ENCODE measurements at places on chromosomes 12 and 14.

DNA sequence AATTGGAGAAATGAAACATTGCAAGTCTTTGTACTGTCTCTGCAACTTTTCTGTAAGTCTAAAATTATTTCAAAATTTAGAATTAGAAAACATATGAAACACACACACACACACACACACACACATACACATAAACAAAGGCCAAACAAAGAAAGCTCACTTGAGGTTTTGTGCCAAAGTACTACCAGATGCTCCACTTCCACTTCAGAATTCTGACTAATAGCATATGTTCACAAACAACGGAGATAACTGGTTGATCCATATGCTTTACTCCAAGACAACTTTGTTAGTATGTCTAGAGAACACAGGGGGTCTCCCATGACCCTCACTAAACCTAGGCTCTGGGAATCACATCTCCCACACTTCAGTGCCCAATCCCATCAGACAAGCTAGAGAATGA is 133.8 kb upstream of the CLEC14A start:
- H3K4me3 ChIP-seq, result no peak overlapping the region
- H3K27me3 ChIP-seq, result no peaks in the 10 kb centered on the region
- H3K4me1 ChIP-seq, result no peaks in the 10 kb centered on the region
- no peak overlapping the region for H3K27ac ChIP-seq
- DNase-seq, result no peak

- H3K4me3 ChIP-seq, result peak overlapping the region; percentile 81
- peak overlapping the region; percentile 10 for H3K27ac ChIP-seq
- H3K27me3 ChIP-seq, result no peaks in the 10 kb centered on the region
- H3K4me1 ChIP-seq, result peaks cover 9% of the 10 kb centered on the region
- no peaks in the 10 kb centered on the region for H3K36me3 ChIP-seq
These were observed 51.1 kb downstream of the GTF2A1 start for GRCh38 chr14:81169711-81170103.

DNA sequence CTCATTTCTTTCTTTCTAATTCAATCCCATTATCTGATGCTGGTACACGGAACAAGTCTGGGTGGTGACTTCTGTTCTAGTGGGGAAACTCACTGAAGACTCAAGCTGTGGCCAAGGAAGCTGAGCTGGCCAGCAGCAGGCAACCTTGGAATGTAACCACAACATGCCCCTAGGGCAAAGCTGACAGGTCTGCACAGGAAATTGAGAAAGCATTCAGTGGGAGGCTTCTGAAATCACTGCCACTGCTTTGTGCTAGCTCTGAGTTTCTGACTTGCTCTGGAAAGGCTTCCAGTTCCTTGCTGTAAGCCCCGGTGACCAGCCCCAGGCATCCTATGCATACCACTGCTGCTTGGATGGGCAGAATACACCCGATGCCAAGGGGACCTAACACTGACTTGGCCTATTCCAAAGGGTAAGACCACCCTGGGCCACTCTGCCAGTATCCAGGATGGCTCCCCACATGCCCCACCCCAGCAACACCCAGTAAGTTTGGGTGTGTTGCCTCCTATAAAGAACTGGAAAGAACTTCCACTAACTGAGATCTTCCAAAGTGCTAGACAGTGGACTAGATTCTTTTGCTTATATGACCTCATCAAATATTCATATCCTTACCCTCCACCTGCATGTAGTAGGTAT is 84.5 kb upstream of the CDKN3 start:
- H3K36me3 ChIP-seq, result no peaks in the 10 kb centered on the region
- no peak overlapping the region for H3K4me3 ChIP-seq
- peaks cover 32% of the 10 kb centered on the region for H3K4me1 ChIP-seq

GRCh38 chr14:94123868-94124267 is 5.5 kb downstream of the IFI27L2 start:
- H3K27ac ChIP-seq, result no peak overlapping the region
- H3K4me3 ChIP-seq, result no peak overlapping the region
- peaks cover 7% of the 10 kb centered on the region for H3K4me1 ChIP-seq
- H3K36me3 ChIP-seq, result no peaks in the 10 kb centered on the region
- DNase-seq, result no peak

DNA sequence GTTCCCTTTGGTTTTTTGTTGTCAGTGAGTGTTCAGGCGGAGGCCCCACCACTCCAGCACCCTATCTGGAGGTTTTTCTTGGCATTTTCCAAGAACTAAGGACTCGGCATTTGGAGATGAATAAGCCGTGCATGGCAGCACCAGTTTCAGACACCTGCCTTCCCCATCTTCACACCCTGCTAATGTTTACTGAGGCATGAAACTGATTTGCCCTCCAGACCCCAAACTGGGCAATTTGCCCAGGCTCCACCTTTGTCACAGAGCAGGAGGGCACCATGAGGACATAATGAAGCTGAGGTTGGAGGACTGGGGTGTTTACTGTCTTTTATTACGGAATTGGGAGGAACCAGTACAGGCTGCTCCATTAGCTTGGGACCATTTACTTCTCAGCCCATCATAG is 113.4 kb downstream of the LGMN start:
- H3K27ac ChIP-seq, result no peak overlapping the region
- H3K4me1 ChIP-seq, result no peaks in the 10 kb centered on the region
- no peaks in the 10 kb centered on the region for H3K36me3 ChIP-seq
- H3K4me3 ChIP-seq, result no peak overlapping the region
- H3K27me3 ChIP-seq, result no peaks in the 10 kb centered on the region
- DNase-seq, result no peak

DNA sequence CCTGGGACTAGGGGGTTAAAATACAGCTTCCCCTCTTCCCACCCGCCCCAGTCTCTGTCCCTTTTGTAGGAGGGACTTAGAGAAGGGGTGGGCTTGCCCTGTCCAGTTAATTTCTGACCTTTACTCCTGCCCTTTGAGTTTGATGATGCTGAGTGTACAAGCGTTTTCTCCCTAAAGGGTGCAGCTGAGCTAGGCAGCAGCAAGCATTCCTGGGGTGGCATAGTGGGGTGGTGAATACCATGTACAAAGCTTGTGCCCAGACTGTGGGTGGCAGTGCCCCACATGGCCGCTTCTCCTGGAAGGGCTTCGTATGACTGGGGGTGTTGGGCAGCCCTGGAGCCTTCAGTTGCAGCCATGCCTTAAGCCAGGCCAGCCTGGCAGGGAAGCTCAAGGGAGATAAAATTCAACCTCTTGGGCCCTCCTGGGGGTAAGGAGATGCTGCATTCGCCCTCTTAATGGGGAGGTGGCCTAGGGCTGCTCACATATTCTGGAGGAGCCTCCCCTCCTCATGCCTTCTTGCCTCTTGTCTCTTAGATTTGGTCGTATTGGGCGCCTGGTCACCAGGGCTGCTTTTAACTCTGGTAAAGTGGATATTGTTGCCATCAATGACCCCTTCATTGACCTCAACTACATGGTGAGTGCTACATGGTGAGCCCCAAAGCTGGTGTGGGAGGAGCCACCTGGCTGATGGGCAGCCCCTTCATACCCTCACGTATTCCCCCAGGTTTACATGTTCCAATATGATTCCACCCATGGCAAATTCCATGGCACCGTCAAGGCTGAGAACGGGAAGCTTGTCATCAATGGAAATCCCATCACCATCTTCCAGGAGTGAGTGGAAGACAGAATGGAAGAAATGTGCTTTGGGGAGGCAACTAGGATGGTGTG is 1.9 kb downstream of the GAPDH start:
- DNase-seq, result no peak
- peak overlapping the region; percentile 92 for H3K27ac ChIP-seq
- H3K36me3 ChIP-seq, result peaks cover 30% of the 10 kb centered on the region
- H3K4me1 ChIP-seq, result peaks cover 59% of the 10 kb centered on the region
